ENCODE measurements at places on chromosomes 1 and 21.

- DNase-seq, result no peak
Measured at GRCh38 chr1:187634940-187635339, 806.2 kb downstream of the PLA2G4A start.

DNA sequence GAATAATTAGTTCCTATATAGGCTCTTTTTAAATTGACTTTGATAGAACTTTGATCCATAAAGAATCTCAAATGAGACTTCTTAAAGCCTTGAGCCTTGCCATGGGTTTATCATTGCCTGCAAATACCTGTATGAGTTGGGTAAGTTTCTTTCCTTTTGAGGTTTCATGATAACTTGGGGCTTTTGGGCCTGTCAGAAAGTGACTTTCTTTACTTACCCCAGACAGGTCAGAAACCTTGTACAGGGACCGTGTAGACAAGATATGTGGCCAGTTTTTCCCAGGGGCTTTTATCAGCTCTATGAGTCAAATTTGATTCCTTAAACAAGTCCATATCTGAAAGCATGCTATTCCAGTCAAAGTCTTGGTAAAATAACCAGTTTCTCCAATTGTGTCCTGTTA lies 17.3 kb downstream of the KCTD3 start:
- no peak for DNase-seq

GRCh38 chr1:228276901-228277490 lies 69.2 kb downstream of the OBSCN start:
- DNase-seq, result no peak

DNA sequence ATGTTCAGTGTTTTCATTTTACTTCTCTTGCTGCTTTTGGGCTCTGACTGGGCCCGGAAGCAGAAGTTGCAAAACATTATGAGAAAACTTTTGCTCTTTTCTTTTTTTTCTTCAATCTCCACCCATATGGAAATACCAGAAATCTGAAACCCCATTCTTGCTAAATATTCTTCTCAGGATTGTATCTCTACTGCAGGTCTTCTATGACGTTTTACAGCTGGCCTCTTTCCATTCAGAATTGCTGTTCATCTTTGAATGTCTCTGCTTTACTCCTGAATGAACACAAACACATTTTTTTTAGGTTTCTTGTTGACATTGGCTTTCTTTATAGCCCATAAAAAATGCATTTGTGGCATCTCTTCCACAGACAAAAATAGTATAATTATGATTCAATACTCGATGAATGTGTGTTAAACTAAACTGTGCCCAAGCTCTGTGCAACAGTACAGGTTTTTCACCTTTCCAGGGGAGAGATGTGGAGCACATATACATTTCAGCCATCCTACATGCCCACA lies 18.8 kb downstream of the PTPRC start:
- no peak for DNase-seq

GRCh38 chr1:12572522-12572921 lies 45.5 kb downstream of the DHRS3 start:
- no peak for DNase-seq

- DNase-seq, result no peak
Measured at GRCh38 chr1:201298396-201299381, 15.4 kb downstream of the PKP1 start.

DNA sequence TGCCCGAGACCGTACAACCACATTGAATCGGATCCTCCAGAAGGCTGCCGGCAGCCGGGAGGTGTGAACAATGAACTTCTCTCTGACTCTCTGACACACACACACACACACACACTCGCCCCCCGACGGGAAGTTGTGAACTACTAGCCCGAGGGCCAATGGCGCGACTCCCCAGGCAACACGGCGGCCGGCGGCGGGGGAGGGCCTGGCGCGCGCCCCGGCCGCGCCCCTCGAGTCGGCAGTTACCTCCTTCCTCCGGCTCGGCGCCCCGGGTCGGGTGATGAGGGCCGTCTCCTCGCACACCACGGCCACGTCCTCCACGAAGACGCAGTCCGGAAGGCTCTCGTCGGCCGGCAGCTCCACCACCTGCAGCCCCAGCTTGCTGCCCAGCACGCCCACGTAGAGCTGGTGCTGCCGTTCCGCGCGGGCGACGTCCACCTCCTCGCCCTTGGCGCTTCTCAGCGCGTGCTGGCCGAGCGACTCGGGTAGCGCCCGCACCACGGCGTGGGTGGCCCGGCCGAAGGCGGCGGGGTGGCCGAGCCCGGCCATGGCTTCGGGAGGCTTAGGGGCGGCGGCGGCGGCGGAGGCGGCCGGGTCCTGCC lies 361 bp downstream of the DDAH1 start:
- peak; percentile 62 for DNase-seq

DNA sequence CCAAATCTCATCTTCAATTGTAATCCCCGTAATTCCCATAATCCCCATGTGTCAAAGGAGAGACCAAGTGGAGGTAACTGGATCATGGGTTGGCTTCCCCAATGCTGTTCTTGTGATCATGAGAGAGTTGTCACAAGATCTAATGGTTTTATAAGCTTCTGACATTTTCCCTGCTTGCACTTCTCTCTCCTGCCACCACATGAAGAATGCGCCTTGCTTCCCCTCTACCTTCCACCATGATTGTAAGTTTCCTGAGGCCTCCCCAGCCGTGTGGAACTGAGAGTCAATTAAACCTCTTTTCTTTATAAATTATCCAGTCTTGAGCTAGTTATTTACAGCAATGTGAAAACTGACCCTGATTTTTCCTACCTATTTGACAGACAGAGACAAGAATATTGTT lies 162.5 kb upstream of the SYT6 start:
- DNase-seq, result no peak

DNA sequence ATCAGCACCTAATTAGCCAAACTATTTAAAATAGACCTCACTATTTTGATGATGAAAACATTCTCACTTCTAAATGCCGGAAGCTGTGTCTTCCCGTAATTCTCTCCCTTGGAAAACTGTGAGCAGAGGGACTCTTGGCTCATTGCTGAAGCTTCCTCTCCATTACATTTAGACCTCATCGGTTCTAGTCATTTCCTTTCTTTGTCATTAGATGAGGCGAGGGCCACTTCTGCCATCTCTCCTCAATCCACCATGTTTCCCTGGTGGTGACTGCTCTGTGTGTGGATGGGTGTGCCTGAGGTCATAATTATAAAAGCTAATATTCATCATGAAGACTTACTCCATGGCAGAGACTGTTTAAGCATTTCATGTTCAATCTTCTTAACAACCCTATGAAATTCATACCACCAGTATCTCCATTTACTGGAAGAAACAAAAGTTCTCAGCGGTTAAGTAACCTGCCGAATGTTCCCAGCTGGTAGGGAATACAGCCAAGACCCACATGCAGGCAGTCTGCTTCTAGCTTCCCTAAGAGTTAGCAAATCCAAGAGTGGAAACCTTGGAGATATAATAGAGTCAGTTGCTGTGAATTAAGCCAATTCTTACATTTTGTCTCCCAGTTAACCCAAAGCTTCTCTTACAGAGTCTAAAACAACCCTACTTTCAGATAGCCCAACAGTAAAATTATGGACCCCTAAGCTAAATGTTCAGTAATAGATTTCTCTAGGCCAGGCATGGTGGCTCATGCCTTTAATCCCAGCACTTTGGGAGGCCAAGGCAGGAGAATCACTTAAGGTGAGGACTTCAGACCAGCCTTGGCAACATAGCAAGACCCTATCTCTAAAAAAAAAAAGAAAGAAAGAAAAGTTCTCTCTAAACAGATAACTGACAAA lies 156.2 kb downstream of the ZBTB18 start:
- no peak for DNase-seq

DNA sequence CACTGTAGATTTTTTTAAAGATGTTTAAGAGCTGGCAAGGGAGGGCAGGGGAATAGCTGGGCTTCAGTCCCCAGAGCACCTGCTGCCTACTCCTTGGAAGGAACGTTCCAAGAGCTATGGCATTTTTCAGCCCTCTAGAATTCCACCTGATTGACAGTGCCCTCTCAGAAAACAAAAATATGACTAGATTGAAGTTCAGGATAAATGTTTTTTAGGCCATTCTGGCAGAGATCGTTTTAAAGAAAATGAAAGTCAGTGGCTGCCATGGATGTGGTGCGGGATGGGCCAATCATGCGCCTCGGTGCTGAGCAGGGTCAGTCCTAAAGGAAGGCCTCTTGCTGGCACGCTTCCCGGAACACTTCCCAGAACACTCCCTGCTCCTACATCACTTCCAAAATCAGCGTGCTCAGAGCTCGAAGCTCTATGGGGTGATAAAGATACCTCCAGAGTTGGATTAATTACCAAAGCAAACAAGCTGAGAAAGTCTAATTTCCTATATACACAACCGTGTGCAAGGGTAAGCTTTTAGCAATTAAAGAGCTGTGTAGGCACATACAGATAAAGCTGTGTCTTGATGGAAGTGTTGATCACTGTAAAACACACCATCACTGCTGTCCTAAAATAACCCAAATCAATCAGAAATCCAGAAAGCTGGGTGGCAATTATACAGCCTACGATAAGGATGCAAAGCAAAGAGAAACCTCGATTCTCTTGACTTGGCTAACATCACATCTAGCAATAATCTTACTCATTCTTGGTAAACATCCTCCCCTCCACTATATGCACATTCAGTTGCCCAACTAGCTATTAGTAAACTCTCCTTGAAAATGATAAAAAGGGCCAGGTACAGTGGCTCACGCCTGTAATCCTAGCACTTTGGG lies 34.6 kb downstream of the TGFBR3 start:
- no peak for DNase-seq

Data from NCI-H2171 treated with DMSO at 0.1 percent for 48 hours (cell line).